ENCODE measurements at places on chromosomes 6 and 20.

GRCh38 chr6:98669371-98669770 is 165.0 kb upstream of the POU3F2 start:
- no peak for ATAC-seq

DNA sequence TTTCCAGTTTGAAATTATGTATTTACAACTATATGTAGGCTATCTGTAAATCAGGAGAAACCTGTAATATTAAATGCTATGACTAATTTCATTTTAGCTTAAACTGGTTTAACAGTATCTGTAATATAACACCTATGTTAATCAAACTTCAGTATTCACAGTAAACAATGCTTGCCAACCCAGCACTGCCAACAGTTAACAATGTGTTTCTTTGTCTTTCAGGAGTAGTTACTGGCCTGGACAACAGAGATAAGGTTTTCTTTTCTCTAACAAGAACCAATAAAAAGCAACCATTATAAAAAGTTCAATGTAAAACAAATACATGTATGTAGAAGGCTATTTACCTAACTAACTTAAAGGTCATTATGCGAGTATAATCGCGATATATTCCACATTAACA is 158.8 kb downstream of the CDK19 start:
- peak; percentile 80 for ATAC-seq

GRCh38 chr6:38259736-38260135 is 380.0 kb downstream of the BTBD9 start:
- no peak for ATAC-seq

- ATAC-seq = no peak
These were observed 68.1 kb downstream of the PHF20 start for GRCh38 chr20:35839904-35840303.

DNA sequence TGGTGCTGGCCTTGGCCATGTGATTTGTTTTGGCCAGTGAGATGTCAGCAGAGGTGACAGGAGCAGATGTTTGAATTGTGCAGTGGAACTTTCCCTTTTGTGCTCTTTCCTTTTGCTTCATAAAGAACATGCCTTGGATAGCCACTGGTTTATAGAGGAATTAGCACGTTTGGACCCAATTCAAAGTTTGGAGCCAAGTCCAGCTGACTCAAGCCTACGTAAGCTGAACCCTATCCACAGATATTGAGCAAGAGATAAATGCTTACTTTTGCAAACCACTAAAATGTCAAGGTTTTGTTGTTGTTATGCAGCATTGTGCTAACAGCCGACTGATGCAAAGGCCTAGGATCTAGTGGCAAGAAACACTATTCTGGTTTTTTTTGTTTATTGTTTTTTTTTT is 230.9 kb upstream of the CITED2 start:
- no peak for ATAC-seq

DNA sequence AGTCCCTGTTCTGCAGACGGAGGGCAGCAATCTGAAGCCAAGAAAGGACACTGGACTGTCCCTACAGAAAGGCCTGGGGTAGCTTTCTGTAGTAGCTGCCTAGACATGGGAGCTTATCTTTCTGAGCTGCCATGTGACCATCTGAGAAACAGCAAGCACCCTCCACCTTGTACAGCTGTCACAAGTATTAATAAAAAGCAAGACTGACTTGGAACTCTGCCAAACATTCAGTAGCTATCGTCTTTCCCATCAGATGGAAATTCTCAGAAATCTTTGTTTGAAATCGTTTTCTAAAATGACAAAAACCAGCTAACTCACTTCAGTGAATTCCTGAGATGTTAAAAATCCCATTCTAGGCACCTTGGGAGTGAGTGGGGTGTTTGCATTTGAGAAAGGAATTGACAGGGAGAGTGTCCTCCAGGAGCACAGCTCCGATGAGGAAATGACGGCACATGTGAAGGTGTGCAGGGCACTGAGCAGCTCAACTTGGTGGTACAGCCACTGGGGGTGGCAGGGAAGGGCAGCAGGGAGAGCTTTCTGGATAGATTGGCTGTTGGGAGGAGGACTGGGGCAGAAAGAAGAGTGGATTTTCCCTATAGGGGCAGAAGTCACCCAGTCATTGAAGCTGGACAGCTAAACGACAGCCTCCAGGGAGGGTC is 24.5 kb downstream of the ACSS1 start:
- no peak for ATAC-seq

GRCh38 chr6:8260610-8261009 is 158.3 kb upstream of the EEF1E1 start:
- ATAC-seq = no peak

GRCh38 chr20:42604998-42605956 is 584.4 kb downstream of the PTPRT start:
- no peak for ATAC-seq

- ATAC-seq = no peak
These were observed 80.8 kb downstream of the RPP40 start for GRCh38 chr6:4923081-4923480.

DNA sequence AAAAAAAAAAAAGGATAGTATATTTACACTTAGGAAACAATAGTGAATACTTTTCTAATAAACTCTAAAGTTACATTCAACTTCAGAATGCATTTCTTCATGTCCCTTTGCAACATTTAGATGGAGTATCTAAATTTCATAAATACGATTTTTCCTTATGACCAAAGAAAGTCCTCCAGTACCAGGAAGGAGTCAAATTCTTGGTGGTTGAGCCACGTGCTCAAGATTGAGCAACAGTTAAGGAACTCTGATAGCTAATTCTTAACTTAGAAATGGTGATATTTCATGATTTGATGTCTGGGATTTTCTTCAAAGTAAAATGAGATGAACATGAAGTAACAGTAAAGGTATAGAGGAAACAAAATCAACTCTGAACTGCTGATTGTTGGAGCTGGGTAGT is 92.7 kb downstream of the SASH1 start:
- no peak for ATAC-seq

DNA sequence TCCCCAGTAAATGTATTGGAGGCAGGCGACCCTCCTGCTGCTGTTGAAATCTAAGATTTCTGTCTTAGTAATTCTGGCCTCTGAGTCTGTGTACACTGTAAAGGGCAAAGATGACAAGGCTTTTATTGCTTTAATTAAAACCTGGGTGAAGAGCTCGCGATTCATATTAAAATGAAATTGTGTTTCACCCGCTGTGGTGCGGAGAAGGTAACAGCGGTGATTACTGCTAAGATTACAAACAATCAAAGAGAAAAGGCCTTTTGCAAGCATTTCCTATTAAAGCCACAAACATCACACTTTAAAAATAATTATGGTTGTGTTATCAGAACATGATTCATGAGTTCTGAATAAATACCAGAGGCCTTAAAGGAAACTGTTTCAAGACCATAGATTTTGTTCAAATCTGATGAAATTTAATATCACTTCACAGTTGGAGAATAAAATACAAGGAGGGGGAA is 69.3 kb downstream of the TOX2 start:
- no peak for ATAC-seq

DNA sequence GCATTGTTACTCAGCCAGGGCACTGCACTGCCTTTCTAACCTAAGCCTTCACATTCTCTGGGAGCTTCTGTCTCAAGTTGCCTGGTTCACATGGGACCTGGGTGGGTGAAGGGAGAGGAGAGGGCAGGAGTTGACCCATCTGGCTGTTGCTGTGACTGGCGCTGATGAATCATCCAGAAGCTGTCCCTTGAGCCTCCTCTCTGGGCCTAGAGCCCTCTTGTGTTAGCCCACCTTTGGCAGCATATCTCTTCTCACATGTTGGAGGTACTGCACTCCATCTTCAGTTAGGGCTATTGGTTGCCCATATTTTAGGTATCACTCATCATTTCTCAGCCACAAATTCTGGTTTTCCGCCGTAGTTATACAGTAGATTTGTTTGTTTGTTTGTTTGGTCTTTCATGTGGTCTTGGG is 19.8 kb downstream of the XRN2 start:
- no peak for ATAC-seq

DNA sequence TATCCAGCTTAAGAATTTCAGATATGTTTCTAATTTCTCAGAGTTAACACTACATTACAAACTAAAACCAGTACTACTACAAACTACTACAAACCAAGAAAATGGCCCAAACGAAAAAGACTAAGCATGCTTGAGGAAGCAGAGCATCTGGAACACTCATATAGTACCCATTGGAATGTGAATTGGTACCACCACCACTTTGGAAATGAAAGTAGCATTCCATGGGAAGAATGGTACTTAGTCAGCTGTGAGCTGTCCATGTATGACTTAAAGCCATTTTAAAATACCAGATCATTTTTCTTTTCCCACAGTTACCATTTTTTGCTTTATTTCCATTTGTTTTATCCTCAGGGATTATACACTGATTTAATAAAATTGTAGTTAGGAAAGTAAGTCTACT is 30.5 kb downstream of the FBXO9 start:
- no peak for ATAC-seq

DNA sequence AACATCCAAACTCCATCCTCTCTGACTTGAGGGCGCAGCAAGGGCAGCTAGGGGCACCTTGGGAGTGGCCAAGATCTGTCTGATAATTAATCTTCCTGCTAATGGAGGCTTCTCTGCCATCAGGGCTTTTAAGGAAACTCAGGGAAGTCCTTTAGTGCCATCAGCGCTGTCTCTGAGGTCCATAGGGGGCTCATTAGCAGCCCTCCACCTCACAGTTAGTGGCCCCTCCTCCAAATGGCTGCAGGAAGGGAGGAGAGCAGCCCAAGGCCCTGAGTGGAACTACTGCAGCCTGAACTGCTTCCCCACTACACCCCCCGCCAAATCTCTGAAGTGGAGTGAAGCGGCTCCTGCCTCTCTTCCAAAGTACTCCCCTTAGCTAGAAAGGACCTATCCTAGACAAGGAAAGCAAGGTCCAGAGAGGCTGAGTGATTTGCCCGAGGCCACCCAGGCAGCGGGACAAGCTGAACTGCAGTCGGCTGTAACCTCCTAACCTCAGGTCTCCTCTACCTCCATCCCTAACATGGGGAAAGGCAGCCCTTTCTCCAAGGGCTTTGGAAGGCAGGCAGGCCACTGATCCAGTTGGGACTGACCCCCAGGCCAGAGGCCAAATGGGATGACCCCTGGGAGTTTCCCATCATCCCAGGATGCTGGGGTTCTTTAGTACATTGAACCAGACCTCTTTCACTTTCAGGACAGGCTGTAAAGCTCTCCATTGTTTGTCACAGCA is 39.5 kb upstream of the ZFAND3 start:
- ATAC-seq = no peak

GRCh38 chr6:6217855-6218758 is 102.4 kb downstream of the F13A1 start:
- no peak for ATAC-seq

- no peak for ATAC-seq
These were observed 19.0 kb downstream of the ETV7 start for GRCh38 chr6:36368421-36368820.

- peak; percentile 86 for ATAC-seq
These were observed 100.6 kb downstream of the KCNB1 start for GRCh38 chr20:49381558-49382493.

DNA sequence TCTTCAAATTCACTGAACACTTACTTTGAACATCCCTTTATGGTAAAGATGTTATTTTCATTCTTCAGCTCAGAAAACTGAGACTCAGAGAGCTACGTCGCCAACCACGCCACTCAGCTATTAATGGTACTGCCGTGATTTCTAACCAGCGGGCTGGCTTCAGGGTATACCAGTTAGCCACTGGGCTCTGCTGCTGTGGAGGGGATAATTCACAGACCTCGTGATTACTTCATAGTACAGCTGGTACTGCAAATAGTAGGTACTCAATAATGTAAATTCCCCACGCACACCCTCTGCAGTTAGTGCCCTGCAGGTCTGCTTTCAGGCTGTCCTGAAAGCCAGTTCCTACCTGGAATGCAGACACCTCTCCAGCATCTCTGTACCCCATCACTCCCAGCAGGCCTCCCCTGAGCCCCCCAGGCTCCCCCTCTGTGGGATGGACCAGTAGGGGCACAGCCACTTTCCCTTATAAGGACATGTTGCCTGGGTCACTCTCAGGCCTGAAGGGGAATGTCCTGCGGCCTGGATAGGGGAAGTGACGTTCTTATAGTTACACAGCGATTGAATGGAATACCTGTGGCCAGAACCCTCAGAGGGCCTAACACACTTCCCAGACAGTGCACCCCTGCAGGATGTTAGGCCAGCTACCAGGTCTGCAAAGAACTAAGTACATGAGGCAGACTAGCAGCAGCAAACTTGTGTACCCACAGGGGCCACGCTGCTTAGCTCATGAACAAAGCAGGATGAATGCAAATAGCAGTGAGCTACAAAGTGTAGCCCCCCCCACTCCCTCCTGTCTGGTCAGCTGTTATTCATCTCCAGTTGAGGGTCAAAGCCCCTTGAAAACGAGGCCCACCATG is 1.3 kb upstream of the OCSTAMP start:
- no peak for ATAC-seq

DNA sequence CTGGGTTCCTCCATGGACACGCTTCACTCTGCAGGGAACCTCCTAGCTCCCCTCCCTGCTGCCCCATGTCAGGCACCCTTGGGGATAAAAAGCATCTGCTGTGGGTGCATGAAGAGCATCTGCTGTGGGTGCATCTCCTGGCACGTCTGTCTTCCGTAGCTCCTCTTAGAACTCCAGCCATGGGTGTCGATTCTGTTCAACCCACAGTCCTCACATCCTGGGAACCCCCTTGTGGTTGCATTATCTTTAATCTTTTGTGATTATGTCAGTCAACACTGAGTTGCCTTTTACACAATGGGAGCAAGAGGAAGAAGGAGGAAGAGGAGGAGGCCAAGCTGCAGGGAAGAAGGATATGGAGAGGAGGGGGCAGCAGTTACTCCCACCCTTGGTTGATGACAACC is 24.1 kb upstream of the CCR6 start:
- ATAC-seq = no peak

DNA sequence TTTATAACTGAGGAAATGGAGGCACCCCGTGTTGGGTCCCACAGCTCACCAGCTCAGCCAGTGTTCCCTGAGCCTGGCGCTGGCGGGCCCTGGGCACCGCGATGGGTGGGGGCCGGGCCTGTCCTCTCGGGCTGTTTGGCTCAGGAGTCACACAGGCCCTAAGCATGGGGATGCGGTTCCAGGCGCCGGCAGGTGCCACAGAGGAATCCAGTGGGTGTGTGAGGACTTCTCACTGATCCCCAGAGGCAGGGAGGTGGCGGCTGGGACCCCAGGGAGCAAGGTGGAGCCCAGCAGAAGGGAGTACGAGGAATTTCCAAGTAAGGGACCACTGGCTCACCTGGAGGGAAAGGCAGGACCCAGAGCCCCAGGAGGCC is 57.5 kb downstream of the IRF4 start:
- ATAC-seq = no peak

- ATAC-seq = no peak
These were observed 589 bp downstream of the RNF5 start for GRCh38 chr6:32178547-32179440.

DNA sequence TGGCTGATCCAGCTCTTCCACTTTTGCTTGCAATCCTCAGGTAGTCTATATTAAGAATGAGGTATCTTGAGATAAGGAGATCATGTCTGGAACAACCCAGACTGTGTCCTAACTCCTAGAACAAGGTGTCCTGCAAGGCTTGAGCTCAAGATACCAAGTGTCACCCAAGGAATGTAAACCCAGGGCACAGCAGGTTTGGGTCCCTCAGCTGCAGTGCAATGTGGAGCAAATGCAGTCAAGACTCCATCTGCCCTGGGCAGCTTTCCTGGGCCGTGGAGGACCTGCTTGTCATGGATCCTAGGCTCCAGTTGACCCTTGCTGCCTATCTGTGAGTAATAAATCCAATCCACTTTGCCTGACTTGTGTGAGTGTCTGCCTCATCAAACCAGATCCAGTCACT is 166.1 kb downstream of the OTOR start:
- ATAC-seq = no peak

- ATAC-seq = no peak
These were observed 220.7 kb upstream of the NRSN1 start for GRCh38 chr6:23905133-23905815.
